T-cell (primary cell): ENCODE measurements at places on chromosomes 3 and 15. TPM values are rescaled to one million over a fixed set of nuclear protein-coding genes. Genes with fewer than 3 reads are reported as not detected.

- H3K4me3 ChIP-seq = no peak overlapping the region
- no peak for DNase-seq
- H3K4me1 ChIP-seq = no peaks in the 10 kb centered on the region
- peaks cover 21% of the 10 kb centered on the region for H3K36me3 ChIP-seq
These were observed 8.8 kb upstream of the IMPG2 start for GRCh38 chr3:101329016-101329673.

DNA sequence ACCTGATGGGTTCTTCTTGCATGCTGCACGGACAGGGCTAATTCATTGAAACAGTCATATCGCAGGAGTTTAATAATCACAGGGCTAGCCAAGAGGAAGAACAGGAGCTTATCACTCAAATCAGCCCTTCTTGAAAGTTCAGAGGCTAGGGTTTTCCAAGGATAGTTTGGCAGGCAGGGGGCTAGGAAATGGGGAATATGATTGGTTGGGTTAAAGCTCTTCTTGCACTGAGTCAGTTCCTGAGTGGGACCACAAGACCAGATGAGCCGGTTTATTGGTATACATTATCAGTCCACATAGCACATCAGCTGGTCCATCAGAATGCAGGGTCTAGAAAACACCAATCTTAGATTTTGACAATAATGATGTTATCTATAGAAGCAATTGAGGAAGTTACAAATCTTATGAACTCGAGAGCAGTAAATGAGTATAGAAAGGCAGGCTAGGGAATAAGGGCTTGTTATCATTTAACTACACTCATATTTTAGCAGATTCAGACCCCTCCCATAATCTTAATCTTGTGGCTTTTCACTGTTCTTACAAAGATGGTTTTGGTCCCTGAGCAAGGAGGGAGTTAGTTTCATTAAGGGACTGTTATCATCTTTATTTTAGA, 58.1 kb upstream of the SLC25A36 start:
- H3K4me1 ChIP-seq = no peaks in the 10 kb centered on the region
- peaks cover 3% of the 10 kb centered on the region for H3K27me3 ChIP-seq
- no peaks in the 10 kb centered on the region for H3K36me3 ChIP-seq
- H3K27ac ChIP-seq = no peak overlapping the region
- H3K4me3 ChIP-seq = no peak overlapping the region

The ZNF280D gene
- 29.1 TPM for total RNA-seq

DNA sequence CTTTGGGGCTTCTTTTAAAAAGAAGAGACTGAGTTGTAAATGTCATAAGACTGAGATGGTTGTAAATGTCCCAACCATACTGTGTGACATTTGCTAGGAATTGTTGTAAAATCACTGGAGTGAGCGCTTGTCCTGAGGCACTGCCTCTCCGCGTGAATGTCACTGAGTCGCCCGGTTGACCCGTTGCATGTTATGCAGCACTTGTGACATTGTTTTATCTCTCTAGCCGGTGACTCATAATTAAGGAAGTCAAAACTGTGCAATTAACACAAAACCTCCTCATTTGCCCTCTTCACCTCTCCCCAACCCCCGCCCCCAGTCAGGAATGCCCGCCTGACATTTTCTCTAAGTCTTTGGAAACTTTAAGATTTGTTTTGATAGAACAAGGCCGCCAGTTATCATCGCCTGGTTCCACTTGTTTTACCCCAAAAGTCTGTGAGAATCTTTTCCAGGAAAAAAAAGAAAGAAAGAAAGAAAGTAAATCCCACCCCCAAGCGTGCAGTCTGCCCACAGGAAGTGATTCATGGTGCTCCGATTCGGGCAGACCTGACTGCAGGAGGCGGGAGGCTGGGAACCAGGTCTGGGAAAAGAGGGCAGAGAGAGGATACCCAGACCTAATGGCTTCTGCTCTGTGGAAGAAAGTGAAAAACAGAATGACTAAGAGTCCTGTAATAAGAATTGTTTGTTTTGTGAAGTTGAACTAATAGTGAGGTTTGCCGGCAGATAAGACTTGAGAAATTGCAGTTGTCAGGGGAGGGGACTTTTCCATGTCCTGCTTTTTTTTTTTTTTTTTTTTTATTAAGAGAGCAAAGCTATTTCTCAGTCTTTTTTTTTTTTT, 84.8 kb downstream of the SMAD3 start:
- H3K4me1 ChIP-seq = peaks cover 41% of the 10 kb centered on the region
- H3K36me3 ChIP-seq = peaks cover 2% of the 10 kb centered on the region
- H3K4me3 ChIP-seq = no peak overlapping the region
- peak; percentile 41 for DNase-seq
- no peaks in the 10 kb centered on the region for H3K27me3 ChIP-seq
- H3K27ac ChIP-seq = peak overlapping the region; percentile 3

- no peak for DNase-seq
- H3K27me3 ChIP-seq = no peaks in the 10 kb centered on the region
- H3K4me1 ChIP-seq = no peaks in the 10 kb centered on the region
These were observed 21.7 kb upstream of the UTS2B start for GRCh38 chr3:191352014-191352413.

- no peak overlapping the region for H3K27ac ChIP-seq
- no peaks in the 10 kb centered on the region for H3K4me1 ChIP-seq
- no peaks in the 10 kb centered on the region for H3K36me3 ChIP-seq
- H3K4me3 ChIP-seq = no peak overlapping the region
- no peak for DNase-seq
These were observed 193.0 kb upstream of the RARB start for GRCh38 chr3:25235031-25235430.

The PTX3 gene
- total RNA-seq = 0.18 TPM
